GM04504 (cell line): ENCODE measurements at places on chromosomes 4 and X.

DNA sequence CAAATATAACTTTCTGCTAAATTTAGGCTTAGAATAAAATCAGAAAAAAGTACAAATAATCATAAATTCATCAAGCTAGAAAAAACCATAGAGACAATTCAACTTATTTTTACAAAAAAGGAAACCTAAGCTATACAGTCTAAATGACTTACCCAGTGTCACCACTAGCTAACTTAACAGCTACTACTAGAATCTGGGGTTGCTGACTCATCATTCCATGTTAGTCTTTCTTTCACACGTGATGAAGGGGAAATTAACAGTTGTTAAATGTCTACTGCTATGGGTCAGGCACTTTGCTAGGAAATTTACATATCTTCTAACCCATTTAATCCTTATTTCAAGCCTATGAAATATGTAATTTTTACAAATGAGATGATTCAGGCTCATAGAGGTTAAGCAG, 349.3 kb upstream of the GALNT7 start:
- no peak for DNase-seq

DNA sequence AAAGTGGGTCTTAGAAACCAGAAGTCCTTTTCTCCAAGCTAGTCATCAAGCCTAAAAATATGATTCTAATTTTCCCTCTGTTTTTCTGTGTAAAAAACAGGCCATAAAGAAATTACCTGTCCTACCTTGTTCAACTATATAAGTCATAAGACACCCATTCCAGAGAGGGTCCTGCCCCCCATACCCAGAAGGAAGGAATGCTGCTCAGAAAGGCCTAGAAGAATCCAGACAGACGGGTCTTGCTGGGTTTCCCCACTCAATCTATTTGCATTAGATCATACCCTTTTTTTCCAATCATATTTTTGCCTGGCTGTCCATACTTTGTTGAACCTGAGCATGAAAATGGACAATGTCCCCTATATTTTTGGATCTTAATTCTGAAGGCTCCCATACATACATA, 16.3 kb upstream of the XAGE2 start:
- DNase-seq = no peak

- DNase-seq = no peak
Measured at GRCh38 chrX:109782994-109783700, 50.1 kb upstream of the ACSL4 start.

DNA sequence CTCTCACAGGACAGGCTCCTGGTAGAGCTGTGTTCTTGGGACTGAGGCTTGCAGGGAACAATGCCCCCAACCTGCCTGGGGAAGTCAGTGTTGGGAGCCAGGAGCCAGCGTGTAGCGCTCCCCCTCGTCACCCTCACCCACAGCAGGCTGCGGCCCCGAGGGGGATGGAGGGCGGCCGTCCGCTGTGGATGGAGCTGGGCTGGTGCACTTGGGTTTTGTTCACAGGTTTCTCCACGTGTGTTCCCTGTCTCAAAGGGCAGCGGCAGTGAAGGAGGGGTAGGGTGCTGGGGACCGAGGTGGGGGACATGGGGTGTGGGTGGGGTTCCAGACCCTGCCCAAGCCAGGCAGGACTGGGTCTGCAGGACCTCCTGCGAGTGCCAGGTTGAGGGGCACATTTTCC, 69.1 kb downstream of the RGS12 start:
- DNase-seq = no peak

- DNase-seq = no peak
Measured at GRCh38 chr4:20017777-20018115, 234.0 kb upstream of the SLIT2 start.

DNA sequence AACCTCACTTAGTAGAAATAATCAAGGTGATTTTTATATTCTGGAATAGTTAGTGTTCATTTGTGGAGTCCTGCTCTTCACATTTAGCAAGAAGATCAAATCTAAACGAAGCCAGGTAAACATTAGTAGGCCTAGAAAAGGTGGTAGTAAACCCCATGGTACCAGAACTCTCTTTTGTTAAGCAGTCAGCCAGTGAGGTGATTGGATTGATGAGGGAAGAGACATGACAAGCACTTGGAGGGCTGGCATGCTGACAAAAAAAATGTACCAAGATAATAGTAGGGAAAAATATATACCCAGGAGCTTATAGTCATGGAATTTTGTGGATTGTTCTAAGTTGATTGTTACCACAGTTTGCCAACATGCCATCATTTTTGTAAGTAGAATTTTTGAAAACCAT, 163.8 kb downstream of the BANK1 start:
- DNase-seq = no peak

- peak; percentile 44 for DNase-seq
Measured at GRCh38 chrX:45351478-45351877, 150.8 kb upstream of the DIPK2B start.

DNA sequence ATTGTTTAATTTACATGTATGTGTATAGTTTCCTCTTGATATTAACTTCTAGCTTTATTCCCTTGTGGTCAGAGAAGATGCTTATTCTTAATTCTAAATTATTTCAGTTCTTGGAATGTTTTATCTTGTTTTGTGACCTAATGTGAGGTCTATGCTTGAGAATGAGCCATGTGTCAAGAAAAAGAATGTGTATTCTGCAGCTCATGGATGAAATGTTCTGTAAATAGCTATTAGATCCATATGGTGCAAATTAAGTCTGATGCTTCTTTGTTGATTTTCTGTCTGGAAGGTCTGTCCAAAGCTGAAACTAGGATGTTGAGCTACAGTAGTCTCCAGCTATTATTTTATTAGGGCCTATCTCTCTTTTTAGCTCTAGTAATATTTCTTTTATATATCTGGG, 187.3 kb upstream of the RASGEF1B start:
- no peak for DNase-seq

DNA sequence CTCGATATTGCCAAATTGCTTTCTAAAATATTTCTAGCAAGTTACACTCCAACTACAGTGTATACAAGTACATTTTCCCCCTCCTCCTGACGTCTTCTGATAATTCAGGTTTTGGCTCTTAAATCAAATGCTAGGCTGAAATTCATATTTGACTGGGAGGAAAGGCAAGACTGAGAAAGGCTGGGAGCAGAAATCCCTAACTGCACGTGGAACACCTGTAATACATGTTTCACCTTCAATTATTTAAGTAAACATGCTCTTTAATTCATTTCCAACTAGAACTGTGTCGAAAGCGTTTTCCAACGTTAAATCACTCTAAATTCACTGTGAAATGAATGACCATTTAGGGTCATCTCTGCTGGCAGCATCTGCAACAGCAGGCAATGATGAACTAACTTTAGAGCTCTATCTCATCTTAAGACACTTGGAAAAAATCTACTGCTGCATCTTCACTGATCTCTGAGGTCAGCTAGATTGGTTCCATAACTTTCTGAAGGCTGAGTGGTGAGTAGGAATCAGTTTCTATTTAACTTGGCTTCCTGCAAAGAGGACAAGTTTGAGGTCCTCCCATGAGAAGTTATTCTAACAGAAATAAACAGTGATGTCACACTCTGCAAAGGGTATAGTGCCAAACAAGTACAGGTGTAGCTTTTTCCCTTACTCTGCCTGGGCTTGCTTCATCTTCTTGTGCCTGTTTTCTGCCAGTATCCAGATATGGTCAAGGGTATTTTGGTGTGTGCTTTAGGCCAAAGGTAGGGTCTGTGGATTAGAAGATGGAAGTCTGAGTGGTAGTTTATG, 144.3 kb upstream of the PAK3 start:
- no peak for DNase-seq
